ENCODE measurements at places on chromosomes 13 and 19. TPM values are rescaled to one million over a fixed set of nuclear protein-coding genes. Genes with fewer than 3 reads are reported as not detected.

Gene TRMT1
- 36.4 TPM for total RNA-seq

Gene NR2F6
- 63.7 TPM for total RNA-seq

Gene MAST1
- total RNA-seq: 1.8 TPM

Gene KLK8
- not detected for total RNA-seq

Gene PGLYRP1
- total RNA-seq: not detected

Gene PDX1
- total RNA-seq: not detected

Gene SHISA7
- not detected for total RNA-seq

Gene BEST2
- 2.9 TPM for total RNA-seq

Gene CGB7
- total RNA-seq: 0.48 TPM

Gene ZNF772
- 1.3 TPM for total RNA-seq

Gene SIAH3
- not detected for total RNA-seq

Gene VSIG10L
- total RNA-seq: 14.8 TPM

Gene ZSCAN22
- total RNA-seq: 2.2 TPM

Gene KLF1
- total RNA-seq: 0.08 TPM

Gene CCDC70
- total RNA-seq: not detected

Gene ZNF222
- total RNA-seq: 3.8 TPM

Gene RFPL4AL1
- total RNA-seq: not detected

Gene PSG3
- total RNA-seq: 0.09 TPM

Data from A549 treated with Hydrocortisone at 1 μM for 4 hours (cell line).